ENCODE measurements at places on chromosomes 5 and 9.

DNA sequence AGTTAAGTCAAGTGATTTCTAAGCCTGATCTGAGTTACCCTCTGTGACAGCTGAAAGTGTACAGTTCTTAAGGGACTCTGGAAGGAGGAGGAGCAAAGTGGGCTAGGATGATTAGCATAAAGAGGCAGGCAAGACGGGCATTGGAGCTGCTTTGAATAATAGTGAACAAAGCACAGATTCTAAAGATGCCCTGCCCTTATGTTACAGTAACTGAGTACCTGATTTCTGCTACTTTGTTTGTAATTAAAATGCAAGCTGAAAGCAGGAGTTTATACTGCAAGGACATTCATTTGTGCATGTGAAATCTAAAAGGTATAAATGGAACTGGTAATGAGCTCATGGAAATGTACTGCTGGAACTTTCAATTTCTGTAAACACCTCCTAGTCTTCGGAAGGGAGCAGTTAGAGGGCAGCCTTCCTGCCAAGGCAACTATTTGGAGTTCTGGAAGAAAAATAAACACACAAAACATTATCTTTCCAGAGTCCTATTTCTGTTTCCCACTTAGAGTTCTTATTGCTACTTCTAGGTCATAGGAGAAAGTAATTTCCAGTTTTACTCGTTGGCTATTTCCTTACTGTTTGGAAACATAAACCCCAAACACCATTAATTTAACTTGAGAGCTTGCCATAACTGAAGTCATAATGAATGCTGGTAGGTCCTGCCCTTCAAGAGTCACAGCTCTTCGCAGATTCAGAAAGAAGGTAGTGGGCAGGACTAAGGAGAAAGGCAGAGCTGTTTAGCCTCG is at the start of gene RANBP3L:
RANBP3L (minus strand) TSS at position 45 of the 746 bp plus-strand sequence. CDS start 486 bp downstream, outside the sequence.
- DNase-seq = peak; percentile 18
- no peak within 1 kb of the TSS for H3K27ac ChIP-seq
- H3K4me1 ChIP-seq = no peaks in the 10 kb centered on the region

GRCh38 chr9:92637886-92638620 is 31.9 kb downstream of the IPPK start:
- no peaks in the 10 kb centered on the region for H3K27me3 ChIP-seq
- H3K27ac ChIP-seq = no peak overlapping the region
- peaks cover 75% of the 10 kb centered on the region for H3K36me3 ChIP-seq
- no peak overlapping the region for H3K4me3 ChIP-seq
- DNase-seq = no peak

DNA sequence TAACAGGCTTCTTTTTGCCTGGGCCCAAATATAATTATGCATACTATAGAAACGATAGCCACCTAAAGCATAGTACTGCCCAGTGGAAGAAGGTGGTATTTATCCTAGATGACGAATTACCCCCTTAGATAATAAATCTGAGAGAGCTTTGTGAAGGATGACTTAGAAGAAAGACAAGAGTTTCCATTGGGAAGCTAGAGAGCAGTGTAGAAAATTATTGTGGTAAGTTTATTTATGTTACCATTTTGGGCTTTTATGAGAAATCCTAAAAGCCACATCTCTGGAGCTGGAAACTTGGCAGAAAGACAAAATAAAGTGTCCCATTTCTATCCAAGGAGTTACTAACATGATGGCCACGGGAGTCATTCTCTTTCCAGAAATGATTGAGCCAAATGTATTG is 172.0 kb upstream of the SEMA6A start:
- peaks cover 3% of the 10 kb centered on the region for H3K4me1 ChIP-seq
- no peak for DNase-seq
- no peak overlapping the region for H3K27ac ChIP-seq
- no peaks in the 10 kb centered on the region for H3K27me3 ChIP-seq
- H3K4me3 ChIP-seq = no peak overlapping the region

DNA sequence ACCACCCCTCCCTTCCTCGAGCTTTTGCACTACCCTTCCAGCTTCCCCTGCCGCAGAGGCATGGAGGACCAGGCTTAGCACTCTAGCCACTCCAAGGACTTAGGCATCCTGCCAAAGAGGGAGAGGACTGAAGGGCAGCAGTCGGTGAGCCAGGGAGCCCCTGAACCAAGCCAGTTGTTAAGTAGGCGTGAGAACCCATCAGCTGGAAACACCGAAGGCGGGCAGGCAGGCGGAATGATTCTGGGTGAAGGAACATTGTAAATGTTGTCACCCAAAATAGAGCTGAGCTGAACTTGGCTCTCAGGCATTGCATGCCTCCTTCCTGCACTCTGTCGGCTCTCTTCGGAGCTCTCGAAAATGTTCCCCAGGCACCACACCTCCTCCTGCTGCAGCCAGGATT is 42.8 kb downstream of the NRG2 start:
- peaks cover 2% of the 10 kb centered on the region for H3K27me3 ChIP-seq
- H3K27ac ChIP-seq = no peak overlapping the region
- DNase-seq = no peak
- no peaks in the 10 kb centered on the region for H3K4me1 ChIP-seq
- no peak overlapping the region for H3K4me3 ChIP-seq

Measured in trophoblast cell (in vitro differentiated cells and primary cell).